ENCODE measurements at places on chromosomes 16 and 17. TPM values are rescaled to one million over a fixed set of nuclear protein-coding genes. Genes with fewer than 3 reads are reported as not detected.
A peak's percentile ranks its signal among the peaks of the same experiment; 100 is the strongest.

DNA sequence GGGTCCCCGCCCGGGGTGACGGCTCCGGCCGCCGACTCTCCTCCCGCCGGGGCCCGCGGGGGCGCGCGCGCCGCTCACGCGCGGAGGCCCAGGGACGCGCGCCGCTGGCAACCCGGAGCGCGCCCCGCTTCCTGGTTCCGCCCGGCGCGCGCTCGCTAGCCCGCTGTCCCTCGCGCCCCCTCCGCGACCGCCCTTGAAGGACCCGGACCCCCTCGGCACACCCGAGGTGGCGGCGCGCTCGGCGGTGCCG, at the start of gene STAT5B:
Gene STAT5B (minus strand): TSS at position 33 of the 250 bp plus-strand sequence. CDS start 44,264 bp downstream, outside the sequence.
- H3K27me3 ChIP-seq = no peaks in the 10 kb centered on the region
- peak within 1 kb of the TSS; percentile 72 for H3K4me3 ChIP-seq
- no peaks in the 10 kb centered on the region for H3K36me3 ChIP-seq
- peaks cover 12% of the 10 kb centered on the region for H3K4me1 ChIP-seq
- peak; percentile 99 for DNase-seq

DNA sequence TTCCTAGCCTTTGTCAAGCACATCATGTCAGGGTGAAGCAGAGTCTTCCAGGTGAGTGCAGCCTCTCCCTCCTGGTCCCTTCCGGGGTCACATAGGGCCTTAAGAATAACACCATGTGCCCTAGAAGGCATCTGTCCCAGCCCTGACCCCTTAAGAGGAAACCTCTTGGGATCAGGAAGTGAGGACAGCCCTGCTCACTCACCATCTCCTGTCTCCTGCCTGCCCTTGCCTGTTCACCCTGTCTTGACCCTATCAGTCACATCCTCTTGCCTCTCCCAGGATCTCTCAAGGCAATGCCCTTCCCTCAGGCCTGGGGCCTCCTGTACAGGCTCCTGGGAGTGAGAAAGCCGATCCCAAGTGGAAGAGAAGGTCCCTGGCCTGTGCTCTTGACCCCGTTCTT, 13.9 kb downstream of the MYL4 start:
- H3K27ac ChIP-seq = no peak overlapping the region
- H3K27me3 ChIP-seq = no peaks in the 10 kb centered on the region
- DNase-seq = no peak
- peaks cover 21% of the 10 kb centered on the region for H3K4me1 ChIP-seq
- no peak overlapping the region for H3K4me3 ChIP-seq

DNA sequence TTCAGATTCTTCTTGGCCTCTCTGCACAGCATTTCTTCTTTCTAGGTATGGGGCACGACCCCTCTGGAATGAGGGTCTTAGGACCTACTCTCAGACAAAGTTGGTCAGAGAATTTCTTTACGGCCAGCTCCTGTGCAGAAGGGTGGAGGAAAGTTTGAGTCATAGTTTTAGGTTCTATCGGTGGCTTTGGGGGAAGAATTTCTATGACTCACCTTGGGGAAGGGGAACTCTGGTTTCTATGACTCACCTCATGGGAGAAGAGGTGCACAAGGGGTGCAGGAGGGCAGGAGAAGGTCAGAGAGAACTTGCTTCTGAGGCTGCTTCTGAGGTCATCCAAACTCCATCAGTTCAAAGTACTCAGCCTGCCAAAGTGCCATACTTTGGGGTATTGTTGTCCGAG, 2.5 kb upstream of the ABCC12 start:
- no peak for DNase-seq
- peaks cover 7% of the 10 kb centered on the region for H3K4me1 ChIP-seq
- H3K36me3 ChIP-seq = no peaks in the 10 kb centered on the region
- no peak overlapping the region for H3K4me3 ChIP-seq

DNA sequence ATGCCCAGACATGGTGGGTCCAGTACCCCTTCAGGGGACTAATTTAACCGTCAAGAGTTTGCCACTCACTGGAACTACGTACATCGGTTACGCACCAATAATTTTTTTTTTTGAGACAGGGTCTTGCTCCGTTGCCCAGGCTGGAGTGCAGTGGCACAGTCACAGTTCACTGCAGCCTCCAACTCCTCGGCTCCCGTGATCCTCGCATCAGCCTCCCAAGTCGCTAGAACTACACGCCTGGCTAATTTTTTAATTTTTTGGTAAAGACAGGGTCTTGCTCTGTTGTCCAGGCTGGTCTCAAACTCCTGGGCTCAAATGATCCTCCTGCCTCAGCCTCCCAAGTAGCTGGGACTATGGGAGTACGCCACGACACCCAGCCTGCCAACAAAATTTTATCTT, 15.6 kb downstream of the RPH3AL start:
- H3K4me1 ChIP-seq = no peaks in the 10 kb centered on the region
- no peak overlapping the region for H3K27ac ChIP-seq
- H3K27me3 ChIP-seq = peaks cover 3% of the 10 kb centered on the region
- H3K4me3 ChIP-seq = no peak overlapping the region
- no peak for DNase-seq

- no peak overlapping the region for H3K4me3 ChIP-seq
- no peaks in the 10 kb centered on the region for H3K4me1 ChIP-seq
- no peaks in the 10 kb centered on the region for H3K36me3 ChIP-seq
- H3K27me3 ChIP-seq = peaks cover 3% of the 10 kb centered on the region
These were observed 79.0 kb upstream of the CDC42EP4 start for GRCh38 chr17:73390851-73391250.

- no peaks in the 10 kb centered on the region for H3K27me3 ChIP-seq
- H3K27ac ChIP-seq = peak overlapping the region; percentile 77
- peak; percentile 99 for DNase-seq
- peak overlapping the region; percentile 86 for H3K4me3 ChIP-seq
- H3K4me1 ChIP-seq = peaks cover 31% of the 10 kb centered on the region
- peaks cover 4% of the 10 kb centered on the region for H3K36me3 ChIP-seq
These were observed 1.9 kb upstream of the CAPN15 start for GRCh38 chr16:525520-526180.

DNA sequence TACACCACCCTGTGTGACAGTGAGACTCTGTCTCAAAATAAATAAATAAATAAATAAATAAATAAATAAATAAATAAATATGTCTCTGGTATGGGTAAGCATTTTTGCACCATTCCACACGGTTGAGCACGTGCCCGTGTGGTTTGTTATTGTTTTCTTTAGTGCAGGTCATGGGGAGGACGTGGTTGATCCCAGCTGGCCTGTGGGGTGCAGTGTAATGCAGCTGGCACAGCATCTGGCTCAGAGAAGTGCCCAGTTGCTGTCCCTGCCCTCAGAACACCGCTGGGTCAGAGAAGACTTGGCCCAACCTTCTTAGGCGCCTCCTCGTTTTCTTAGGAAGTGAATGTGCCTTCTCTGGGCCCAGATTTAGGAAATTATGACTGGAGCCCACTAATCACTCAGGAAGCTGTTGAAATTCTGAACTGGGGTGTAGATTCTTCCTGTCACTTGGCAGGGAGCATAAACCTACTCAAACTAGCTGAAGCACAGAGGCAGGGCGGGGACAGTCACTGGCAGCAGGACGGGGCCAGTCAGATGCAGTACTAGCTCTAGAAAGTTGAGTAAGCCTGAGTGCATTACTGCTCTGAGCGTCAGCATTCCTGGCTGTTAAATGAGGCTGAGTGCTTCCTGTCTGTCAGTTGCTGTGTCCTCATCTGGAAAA, 85.9 kb downstream of the SNX29 start:
- H3K27ac ChIP-seq = peak overlapping the region; percentile 70
- H3K27me3 ChIP-seq = no peaks in the 10 kb centered on the region
- no peak overlapping the region for H3K4me3 ChIP-seq
- peak; percentile 95 for DNase-seq
- peaks cover 12% of the 10 kb centered on the region for H3K4me1 ChIP-seq
- no peaks in the 10 kb centered on the region for H3K36me3 ChIP-seq

- no peaks in the 10 kb centered on the region for H3K36me3 ChIP-seq
- H3K4me1 ChIP-seq = no peaks in the 10 kb centered on the region
- no peak overlapping the region for H3K27ac ChIP-seq
- H3K4me3 ChIP-seq = no peak overlapping the region
- DNase-seq = no peak
- H3K27me3 ChIP-seq = no peaks in the 10 kb centered on the region
These were observed 4.2 kb downstream of the MYH13 start for GRCh38 chr17:10368561-10368960.

DNA sequence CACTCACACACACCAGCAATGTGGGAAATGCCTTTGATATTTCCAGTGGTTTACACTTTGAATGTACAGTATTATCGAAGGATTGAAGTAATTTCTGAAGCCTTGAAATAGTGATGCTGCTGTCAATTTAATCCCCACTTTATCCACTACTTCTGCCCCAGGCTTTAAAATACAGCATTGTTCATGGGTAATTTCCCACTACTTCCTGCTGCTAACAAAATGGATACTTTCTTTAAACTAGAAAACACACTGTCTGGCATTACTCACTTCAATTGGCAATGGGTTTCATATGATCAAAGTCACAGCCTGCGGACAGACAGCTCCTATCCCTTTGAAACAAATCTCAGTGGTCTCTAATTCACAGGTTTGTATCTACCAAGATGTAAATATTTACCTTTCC, 292.2 kb downstream of the CDH11 start:
- no peak for DNase-seq
- no peaks in the 10 kb centered on the region for H3K27me3 ChIP-seq
- no peaks in the 10 kb centered on the region for H3K36me3 ChIP-seq

- no peaks in the 10 kb centered on the region for H3K36me3 ChIP-seq
- no peak for DNase-seq
- no peaks in the 10 kb centered on the region for H3K4me1 ChIP-seq
- H3K27ac ChIP-seq = no peak overlapping the region
- H3K27me3 ChIP-seq = no peaks in the 10 kb centered on the region
- H3K4me3 ChIP-seq = no peak overlapping the region
These were observed 220.2 kb upstream of the TBX2 start for GRCh38 chr17:61179380-61179806.

DNA sequence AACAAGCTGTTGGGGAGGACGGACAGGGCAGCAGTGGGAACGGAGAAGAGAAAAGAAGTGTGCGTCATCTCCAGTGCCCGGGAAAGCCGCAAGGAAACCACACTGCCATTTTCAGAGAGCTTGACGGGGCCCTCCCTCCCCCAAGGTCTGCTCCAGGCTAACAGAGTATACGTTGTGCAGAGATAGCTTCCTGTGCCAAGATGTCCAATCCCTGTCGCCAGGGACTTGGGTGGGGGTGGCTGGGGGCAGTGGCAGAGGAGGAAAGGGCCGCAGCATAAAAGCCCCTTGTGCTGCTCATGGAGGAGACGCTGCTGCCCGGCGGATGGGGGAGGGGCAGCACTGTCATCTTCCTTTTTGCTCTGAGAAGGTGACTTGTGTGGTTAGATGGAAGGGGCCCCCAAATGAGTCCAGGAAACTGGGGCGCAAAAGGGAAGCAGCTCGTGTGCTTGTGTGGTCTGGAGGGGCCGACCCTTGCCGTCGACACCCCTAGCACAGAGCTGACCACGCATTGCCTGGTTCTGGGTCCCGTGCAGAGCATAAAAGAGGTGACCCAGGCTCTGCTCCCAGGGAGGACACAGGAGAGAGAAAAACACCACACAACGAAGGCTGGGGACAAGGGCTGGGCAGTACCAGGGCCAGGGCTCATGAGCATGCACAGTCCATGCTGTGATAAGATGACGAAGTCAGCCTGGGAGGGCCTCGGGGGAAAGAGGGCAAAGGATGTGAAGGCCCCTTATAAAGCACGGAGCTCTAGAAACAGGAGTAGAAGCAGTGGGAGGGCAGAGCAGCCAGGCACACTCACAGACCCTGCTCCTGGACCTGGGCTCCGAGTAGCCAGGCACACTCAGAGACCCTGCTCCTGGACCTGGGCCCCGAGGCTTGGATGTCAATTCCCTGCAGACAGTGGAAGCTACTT, 372.7 kb downstream of the SLC39A11 start:
- no peaks in the 10 kb centered on the region for H3K36me3 ChIP-seq
- peaks cover 19% of the 10 kb centered on the region for H3K4me1 ChIP-seq
- DNase-seq = peak; percentile 86
- H3K27me3 ChIP-seq = no peaks in the 10 kb centered on the region

- H3K36me3 ChIP-seq = no peaks in the 10 kb centered on the region
- DNase-seq = peak; percentile 83
These were observed 194.6 kb upstream of the DYNLRB2 start for GRCh38 chr16:80346111-80346632.

DNA sequence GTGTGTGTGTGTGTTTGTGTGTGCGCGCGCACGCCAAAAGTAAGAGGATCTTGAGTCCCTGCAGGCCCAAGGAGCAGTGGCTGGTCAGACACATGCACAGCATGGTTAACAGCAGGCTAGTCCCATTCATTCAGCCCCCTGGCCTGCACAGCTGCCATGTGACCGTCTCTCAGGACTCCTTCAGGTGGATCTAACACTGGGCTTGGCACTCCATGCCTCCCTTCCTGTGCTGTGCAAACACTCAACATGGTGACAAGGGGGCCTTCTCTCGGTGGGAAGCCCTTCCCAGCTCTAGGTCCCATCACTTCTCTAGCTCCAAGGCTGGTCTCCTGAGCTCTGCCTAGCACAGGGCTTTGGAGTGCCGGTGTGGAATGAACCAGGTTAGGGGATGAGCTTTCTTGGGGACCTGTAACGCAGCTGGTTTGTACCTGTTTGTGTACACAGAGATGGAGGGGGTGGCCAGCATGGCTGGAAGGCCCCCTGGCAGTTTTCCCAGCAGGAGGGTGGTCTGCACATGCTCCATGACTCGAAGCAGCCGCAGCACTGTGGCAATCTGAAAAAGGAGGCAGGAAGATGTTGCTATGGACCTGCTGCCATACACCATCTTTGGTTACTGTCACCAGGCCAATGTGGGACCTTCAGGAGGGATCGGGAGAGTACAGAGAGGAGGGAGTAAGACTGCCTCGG, 69.4 kb upstream of the GCSH start:
- DNase-seq = no peak
- peaks cover under 1% of the 10 kb centered on the region for H3K27me3 ChIP-seq
- H3K4me3 ChIP-seq = no peak overlapping the region
- no peaks in the 10 kb centered on the region for H3K36me3 ChIP-seq
- H3K27ac ChIP-seq = no peak overlapping the region
- no peaks in the 10 kb centered on the region for H3K4me1 ChIP-seq

Gene MAP3K14
- total RNA-seq = 3.6 TPM

Gene DRC3
- 2.9 TPM for total RNA-seq

Gene MYO15A
- 1.2 TPM for total RNA-seq

Gene ABCC3
- 12.4 TPM for total RNA-seq

Gene KRT17
- total RNA-seq = 4.7 TPM

Gene GRIN2C
- total RNA-seq = 0.29 TPM

Gene GID4
- 13.0 TPM for total RNA-seq

Gene ADAD2
- not detected for total RNA-seq

Measured in osteoblast (primary cell).